ENCODE measurements at places on chromosomes 6 and 20.

DNA sequence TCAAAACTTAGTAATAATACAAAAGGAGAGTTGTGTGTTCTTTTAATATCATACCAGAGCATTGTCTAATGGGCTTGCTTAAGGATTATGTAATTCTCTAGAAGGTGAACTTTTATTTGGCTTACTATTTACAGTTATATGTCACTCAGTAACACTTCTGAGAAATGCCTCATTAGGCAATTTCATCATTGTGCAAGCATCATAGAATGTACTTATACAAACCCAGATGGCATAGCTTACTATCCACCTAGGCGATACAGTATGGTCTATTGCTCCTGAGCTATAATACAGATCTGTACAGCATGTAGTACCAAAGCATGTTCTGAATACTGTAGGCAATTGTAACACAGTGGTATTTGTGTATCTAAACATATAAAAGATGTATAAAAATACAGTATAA lies 340.1 kb downstream of the PHF3 start:
- no peaks in the 10 kb centered on the region for H3K4me1 ChIP-seq
- H3K4me3 ChIP-seq, result no peak overlapping the region
- no peaks in the 10 kb centered on the region for H3K36me3 ChIP-seq
- H3K27ac ChIP-seq, result no peak overlapping the region
- DNase-seq, result no peak
- no peaks in the 10 kb centered on the region for H3K27me3 ChIP-seq

DNA sequence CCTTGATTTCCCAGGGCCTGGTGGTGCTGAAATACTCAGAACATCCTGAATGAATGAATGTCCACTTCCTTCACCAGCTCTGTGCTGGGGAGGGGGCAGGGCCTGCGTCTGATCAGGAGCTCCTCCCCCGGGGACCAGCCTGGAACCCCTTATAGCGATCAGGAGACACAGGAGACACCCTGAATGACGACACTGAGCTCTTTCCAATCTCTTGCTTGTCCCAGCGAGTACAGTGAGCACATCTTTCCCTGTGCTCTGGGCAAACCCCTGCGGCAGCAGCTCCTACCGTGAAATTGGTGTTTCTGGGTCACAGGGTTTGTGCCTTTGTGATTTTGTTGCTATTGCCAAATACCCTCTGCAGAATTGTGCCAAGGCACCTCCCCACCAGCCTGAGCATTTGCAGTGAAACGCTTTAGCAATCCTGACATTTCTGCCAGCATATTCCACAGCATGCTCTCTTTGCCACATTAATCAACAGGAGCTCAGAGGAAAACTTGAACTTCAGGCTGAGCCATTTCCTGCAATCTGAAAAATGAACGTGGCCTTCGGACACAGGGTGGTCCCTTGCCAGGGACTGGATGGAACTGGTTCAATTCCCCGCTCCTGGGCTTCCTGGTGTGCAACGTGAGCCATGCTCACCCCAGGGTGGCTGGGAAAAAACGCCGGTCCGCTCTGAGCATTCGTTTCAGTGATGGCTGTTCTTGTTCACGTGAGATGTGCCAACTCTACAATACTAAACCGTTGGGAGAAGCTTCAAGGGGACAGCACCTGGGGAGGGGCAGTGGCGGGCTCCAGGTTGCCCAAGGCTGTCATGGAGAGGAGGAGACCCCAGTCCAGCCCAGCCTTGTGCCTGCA lies 23.1 kb upstream of the MRGBP start:
- no peak overlapping the region for H3K4me3 ChIP-seq
- H3K27ac ChIP-seq, result no peak overlapping the region
- H3K4me1 ChIP-seq, result no peaks in the 10 kb centered on the region

- peak; percentile 76 for DNase-seq
- peak overlapping the region; percentile 93 for H3K27ac ChIP-seq
- no peaks in the 10 kb centered on the region for H3K4me1 ChIP-seq
- no peaks in the 10 kb centered on the region for H3K27me3 ChIP-seq
These were observed 81.3 kb upstream of the CCDC28A start for GRCh38 chr6:138692058-138692977.

DNA sequence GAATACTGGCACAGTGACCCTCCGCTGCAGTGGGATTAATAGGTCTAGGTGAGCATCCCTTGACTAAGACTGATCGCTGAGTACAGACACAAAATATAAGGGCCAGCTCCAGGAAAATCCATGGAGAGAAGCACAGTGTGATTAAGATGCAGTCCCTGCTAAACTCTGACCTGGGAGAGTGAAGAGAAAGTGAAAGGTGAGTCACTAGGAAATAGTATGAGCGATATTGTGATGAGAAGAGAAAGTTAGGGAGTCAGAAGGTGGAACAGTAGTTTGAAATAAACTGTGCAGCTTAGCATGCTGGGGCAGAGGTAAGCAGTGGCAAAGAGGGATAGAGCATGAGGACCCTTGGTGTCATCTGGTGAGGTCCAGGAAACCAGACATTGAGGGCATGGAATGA lies 278.6 kb upstream of the MAP3K7 start:
- H3K4me3 ChIP-seq, result no peak overlapping the region
- DNase-seq, result no peak
- H3K4me1 ChIP-seq, result no peaks in the 10 kb centered on the region
- no peaks in the 10 kb centered on the region for H3K36me3 ChIP-seq
- H3K27me3 ChIP-seq, result no peaks in the 10 kb centered on the region

DNA sequence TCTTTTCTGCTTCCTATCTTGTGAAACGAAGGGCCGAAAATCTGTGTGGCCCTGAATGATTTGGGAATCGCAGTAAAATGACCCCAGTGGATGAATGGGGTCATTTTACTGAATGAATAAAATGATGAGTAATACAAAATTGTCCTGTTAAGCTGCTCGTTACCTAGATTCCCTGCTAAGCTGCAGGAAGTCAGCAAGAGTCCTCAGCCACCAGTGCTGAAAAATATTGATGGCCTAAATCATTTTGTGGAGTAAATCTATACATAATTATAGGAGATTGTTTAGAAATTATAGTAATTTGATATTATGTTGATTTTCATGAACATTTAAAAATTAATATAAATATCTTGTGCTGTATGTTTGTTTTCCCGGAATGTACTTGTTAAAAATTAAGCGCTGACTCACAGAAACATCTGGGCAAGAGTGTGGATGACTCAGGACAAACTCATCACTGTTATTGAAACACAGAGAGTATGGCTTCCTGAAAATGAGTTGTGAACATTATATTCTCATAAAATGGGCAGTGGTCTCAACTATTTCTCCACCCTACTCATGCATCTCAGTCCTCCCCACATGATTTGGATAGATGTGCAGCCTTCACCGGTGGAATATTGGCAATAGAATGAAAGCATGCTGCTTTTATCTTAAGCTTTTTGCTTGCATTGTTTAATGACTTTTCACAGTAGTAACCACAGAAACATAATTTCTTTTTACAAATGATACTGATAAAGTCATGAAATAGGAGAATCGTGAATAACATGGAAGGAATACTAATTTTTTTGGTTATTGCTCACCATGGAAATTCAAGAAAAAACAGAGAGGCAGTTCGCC lies 36.2 kb upstream of the RGS17 start:
- no peak overlapping the region for H3K27ac ChIP-seq
- no peaks in the 10 kb centered on the region for H3K4me1 ChIP-seq
- H3K27me3 ChIP-seq, result no peaks in the 10 kb centered on the region
- no peak overlapping the region for H3K4me3 ChIP-seq
- H3K36me3 ChIP-seq, result no peaks in the 10 kb centered on the region

GRCh38 chr6:129577691-129578090 lies 132.3 kb downstream of the ARHGAP18 start:
- H3K27me3 ChIP-seq, result no peaks in the 10 kb centered on the region
- H3K4me3 ChIP-seq, result no peak overlapping the region
- no peaks in the 10 kb centered on the region for H3K36me3 ChIP-seq

- no peak for DNase-seq
- no peak overlapping the region for H3K27ac ChIP-seq
- H3K4me3 ChIP-seq, result no peak overlapping the region
- H3K36me3 ChIP-seq, result no peaks in the 10 kb centered on the region
- peaks cover 27% of the 10 kb centered on the region for H3K4me1 ChIP-seq
These were observed 75.4 kb downstream of the FILIP1 start for GRCh38 chr6:75418233-75418632.

GRCh38 chr6:16700202-16700915 lies 60.9 kb downstream of the ATXN1 start:
- peaks cover 50% of the 10 kb centered on the region for H3K4me1 ChIP-seq
- no peaks in the 10 kb centered on the region for H3K36me3 ChIP-seq
- no peaks in the 10 kb centered on the region for H3K27me3 ChIP-seq
- H3K27ac ChIP-seq, result peak overlapping the region; percentile 82
- peak overlapping the region; percentile 22 for H3K4me3 ChIP-seq

- DNase-seq, result peak; percentile 6
- H3K4me3 ChIP-seq, result no peak overlapping the region
- H3K27me3 ChIP-seq, result no peaks in the 10 kb centered on the region
- no peak overlapping the region for H3K27ac ChIP-seq
These were observed 48.2 kb downstream of the DSTN start for GRCh38 chr20:17617868-17618672.

- H3K36me3 ChIP-seq, result no peaks in the 10 kb centered on the region
- no peak for DNase-seq
- H3K4me3 ChIP-seq, result no peak overlapping the region
- H3K4me1 ChIP-seq, result no peaks in the 10 kb centered on the region
- no peak overlapping the region for H3K27ac ChIP-seq
These were observed 44.9 kb upstream of the CCDC28A start for GRCh38 chr6:138728662-138729061.

GRCh38 chr6:41655176-41655575 lies 16.9 kb downstream of the MDFI start:
- H3K36me3 ChIP-seq, result no peaks in the 10 kb centered on the region
- no peak overlapping the region for H3K4me3 ChIP-seq
- no peaks in the 10 kb centered on the region for H3K4me1 ChIP-seq
- H3K27ac ChIP-seq, result no peak overlapping the region
- peaks cover 31% of the 10 kb centered on the region for H3K27me3 ChIP-seq

- no peak overlapping the region for H3K4me3 ChIP-seq
- no peaks in the 10 kb centered on the region for H3K36me3 ChIP-seq
- H3K27ac ChIP-seq, result peak overlapping the region; percentile 44
- no peaks in the 10 kb centered on the region for H3K27me3 ChIP-seq
- H3K4me1 ChIP-seq, result no peaks in the 10 kb centered on the region
- no peak for DNase-seq
These were observed 85.2 kb downstream of the SHLD1 start for GRCh38 chr20:5835321-5835821.

- DNase-seq, result no peak
- H3K4me3 ChIP-seq, result no peak overlapping the region
- no peaks in the 10 kb centered on the region for H3K36me3 ChIP-seq
- H3K27ac ChIP-seq, result no peak overlapping the region
- no peaks in the 10 kb centered on the region for H3K27me3 ChIP-seq
These were observed 228.0 kb downstream of the SYNDIG1 start for GRCh38 chr20:24697411-24697810.

GRCh38 chr20:59141818-59142581 lies 21.6 kb upstream of the ZNF831 start:
- no peak overlapping the region for H3K4me3 ChIP-seq
- DNase-seq, result no peak
- no peak overlapping the region for H3K27ac ChIP-seq
- no peaks in the 10 kb centered on the region for H3K36me3 ChIP-seq

GRCh38 chr6:84772428-84773132 lies 8.2 kb upstream of the TBX18 start:
- H3K27me3 ChIP-seq, result peaks cover 100% of the 10 kb centered on the region
- H3K4me1 ChIP-seq, result peaks cover 19% of the 10 kb centered on the region
- no peak overlapping the region for H3K27ac ChIP-seq
- H3K36me3 ChIP-seq, result no peaks in the 10 kb centered on the region

DNA sequence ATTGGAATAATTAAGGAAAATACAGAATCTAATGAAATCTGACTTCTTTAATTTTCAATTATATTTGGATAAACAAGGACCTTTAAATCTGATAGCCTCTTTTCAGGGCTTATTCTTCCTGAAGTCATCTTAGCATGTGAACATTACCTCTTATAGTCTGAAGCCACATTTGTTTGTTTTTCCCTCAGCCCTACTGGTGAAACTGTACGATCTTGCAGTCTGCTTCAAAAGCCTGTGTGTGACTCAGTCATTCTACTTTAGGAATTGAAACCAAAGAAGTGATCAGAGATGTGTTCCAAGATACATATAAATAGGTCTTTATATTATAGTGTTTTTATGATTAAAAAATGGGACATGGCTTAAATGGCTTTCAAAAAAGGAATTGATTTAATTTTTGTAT lies 67.5 kb downstream of the MACROD2 start:
- H3K27ac ChIP-seq, result no peak overlapping the region
- H3K4me3 ChIP-seq, result no peak overlapping the region
- no peak for DNase-seq
- no peaks in the 10 kb centered on the region for H3K4me1 ChIP-seq
- H3K27me3 ChIP-seq, result no peaks in the 10 kb centered on the region

DNA sequence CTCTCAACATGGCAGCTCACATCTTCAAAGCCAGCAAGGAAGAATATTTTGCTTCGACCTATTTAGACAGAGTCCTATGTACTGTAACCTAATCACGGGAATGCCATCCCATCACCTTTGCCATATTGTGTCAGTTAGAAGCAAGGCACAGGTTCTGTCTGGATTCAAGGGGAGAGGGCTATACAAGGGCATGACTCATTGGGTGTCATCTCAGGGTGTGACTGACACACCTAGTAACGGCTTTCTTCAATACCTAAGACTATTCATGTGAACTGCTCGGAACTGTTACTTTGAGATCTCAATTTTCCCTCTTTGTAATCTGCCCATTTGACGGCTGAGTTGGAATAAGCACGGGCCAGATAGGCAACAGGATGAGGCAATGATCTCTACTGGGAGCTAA lies 135.6 kb upstream of the HDGFL1 start:
- DNase-seq, result no peak
- H3K27me3 ChIP-seq, result no peaks in the 10 kb centered on the region
- H3K4me3 ChIP-seq, result no peak overlapping the region

DNA sequence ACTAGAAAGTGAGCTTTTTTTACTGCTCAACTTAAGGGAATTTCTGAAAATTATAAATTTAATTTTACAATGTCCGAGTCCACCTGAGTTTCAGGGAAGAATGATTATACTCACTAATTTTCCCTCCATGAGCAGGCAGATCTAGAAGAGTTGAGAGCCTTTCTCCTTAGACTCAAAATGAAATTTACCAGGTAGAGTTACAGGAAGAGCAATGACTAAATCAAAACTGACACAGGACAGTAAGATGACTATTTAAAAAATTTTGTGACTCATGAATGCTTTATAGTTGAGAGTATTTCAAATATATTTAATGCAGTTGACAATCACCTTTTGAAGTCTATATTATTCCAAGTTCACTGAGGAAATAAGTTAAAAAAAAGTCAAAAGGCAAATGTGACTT lies 198.1 kb upstream of the NRSN1 start:
- no peak for DNase-seq
- H3K27ac ChIP-seq, result no peak overlapping the region
- H3K27me3 ChIP-seq, result no peaks in the 10 kb centered on the region
- H3K4me3 ChIP-seq, result no peak overlapping the region

- no peak overlapping the region for H3K4me3 ChIP-seq
These were observed 5.3 kb downstream of the MMUT start for GRCh38 chr6:49457771-49458170.

- H3K4me3 ChIP-seq, result no peak overlapping the region
- DNase-seq, result peak; percentile 52
- H3K27me3 ChIP-seq, result peaks cover 18% of the 10 kb centered on the region
- no peaks in the 10 kb centered on the region for H3K36me3 ChIP-seq
- H3K4me1 ChIP-seq, result no peaks in the 10 kb centered on the region
These were observed 99.1 kb downstream of the CDH26 start for GRCh38 chr20:60057123-60057865.

Measured in transverse colon (tissue), 4 donors.